ENCODE measurements at places on chromosomes 11 and 22.

GRCh38 chr11:71139516-71140205, 112.7 kb downstream of the SHANK2 start:
- DNase-seq, result no peak

- no peak for DNase-seq
Observed at GRCh38 chr11:107961480-107961879, 33.2 kb downstream of the RAB39A start.

- DNase-seq, result no peak
Observed at GRCh38 chr11:101521821-101522220, 62.0 kb downstream of the TRPC6 start.

DNA sequence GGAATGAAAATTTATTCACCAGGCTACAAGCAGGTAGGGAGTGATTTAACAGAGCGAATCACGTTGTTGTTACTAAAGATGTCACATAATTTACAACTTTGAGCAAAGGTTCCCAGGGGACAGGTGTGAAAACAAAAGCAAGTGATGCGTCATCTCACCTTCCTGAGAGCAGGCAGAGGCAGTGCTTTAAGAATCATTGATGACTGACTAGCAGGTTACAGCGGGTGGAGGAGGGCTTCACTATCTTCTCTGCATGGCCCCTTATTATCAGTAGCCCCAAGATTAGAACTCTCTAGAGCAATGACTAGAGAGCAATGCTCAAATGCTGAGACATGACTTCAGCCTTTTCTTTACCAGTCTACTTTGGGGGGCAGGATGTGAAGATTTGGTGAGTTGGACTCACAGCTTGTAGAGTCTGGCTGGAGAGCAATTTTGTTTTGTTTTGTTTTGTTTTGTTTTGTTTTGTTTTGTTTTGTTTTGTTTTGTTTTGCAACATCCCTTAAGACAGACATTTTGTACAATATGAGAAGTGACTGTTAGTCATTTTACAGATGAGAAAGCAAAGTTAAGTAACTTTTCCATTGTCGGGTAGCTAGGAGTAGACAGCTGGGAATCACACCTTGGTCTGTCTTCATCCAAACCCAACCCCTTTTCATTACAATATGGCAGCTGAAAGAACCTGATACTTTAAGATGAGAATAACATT, 84.8 kb downstream of the SLC1A2 start:
- no peak for DNase-seq

DNA sequence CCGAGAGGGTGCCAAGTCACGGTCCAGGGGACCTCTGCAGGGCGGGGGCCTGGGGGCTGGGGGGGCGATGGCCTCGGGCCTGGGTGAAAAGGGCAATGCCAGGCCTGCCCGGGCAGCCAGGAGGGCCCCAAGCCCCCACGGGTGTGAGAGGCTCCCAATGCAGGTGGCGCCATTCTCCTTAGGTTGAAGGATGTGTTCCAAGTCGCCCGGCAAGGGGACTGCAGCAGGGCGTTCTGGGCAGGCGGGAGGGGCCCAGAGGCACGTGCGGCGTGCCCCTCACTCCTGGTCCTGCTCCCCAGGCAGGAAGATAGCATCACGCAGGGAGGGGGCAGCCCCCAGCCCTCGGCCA, 730 bp upstream of the TNNI2 start:
- no peak for DNase-seq

DNA sequence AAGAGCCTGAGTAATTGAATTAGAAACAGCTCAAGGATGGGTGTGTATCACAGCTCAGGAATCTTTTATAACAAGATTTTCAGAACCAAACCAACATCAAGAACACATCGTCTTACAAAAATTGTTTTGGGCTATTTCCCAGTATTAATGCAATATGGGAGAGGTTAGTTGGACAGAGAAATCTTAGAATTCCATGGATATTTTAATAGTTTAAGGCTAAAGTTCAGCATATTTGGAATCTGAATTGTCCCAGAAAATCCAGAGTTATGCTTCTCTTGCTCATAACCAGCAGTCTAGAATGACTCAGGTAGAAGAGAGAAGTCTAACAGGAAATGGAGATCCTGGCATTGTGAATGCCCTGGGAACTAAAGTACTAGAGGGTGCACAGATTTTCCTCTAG, 74.6 kb downstream of the ADM start:
- no peak for DNase-seq

GRCh38 chr11:10674911-10675440, 18.6 kb downstream of the IRAG1 start:
- no peak for DNase-seq

DNA sequence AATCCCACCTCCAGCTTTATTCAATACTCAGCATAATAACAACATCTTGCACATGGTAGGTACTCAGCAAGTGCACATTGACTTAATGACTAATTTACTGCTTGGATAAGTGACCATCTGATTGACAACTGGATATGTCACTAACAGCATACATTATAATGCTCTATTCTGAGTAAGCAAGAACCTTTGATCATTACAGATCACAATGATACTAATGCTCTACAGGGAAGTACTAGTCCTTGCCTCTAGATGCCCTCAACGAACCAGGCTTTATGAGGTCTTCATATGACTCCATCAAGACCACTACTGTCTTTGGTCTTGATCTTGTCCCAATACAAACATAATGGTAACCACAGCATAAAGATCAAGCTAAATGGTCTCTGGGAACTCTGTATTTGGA, 167.6 kb upstream of the MTMR2 start:
- DNase-seq, result no peak

DNA sequence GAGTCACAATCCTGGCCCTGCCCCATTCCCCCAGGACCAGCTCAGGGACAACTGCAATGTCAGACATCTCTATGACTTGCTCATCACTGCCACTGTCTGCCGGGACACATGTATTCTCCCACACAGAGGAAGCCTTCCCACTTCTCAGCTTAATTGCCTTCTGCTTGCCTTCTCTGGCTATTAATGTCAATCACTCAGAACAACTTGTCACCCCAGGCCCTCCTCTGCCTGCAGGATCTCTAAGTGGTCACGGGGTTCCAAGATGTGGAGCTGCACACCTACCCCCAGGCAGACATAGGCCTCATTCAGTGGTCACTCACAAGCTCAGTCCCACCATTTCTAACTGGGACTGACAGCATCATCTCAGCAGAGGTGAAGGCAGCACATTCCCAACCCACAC, 15.1 kb downstream of the PLEKHA7 start:
- no peak for DNase-seq

- no peak for DNase-seq
Observed at GRCh38 chr11:15670520-15671070, 555.9 kb downstream of the INSC start.

- no peak for DNase-seq
Observed at GRCh38 chr11:281486-282161, 3.4 kb downstream of the NLRP6 start.

DNA sequence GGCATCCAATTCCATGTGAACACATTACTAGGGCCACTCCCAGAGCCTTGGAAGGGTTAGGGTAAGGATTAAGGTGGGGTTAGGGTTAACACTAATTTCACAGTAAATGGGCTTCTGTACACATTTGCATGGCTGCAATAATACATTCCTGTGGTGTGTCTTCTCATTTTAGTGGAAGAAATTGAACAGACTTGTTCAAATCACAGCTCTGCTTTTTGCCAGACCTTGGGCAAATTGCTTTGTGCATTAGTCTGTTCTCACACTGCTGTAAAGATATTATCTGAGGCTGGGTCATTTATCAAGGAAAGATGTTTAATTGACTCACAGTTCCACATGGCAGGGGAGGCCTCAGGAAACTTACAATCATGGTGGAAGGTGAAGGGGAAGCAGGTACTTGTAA, 45.4 kb upstream of the RCN1 start:
- DNase-seq, result no peak

GRCh38 chr11:79507706-79508105, 66.9 kb upstream of the TENM4 start:
- no peak for DNase-seq

DNA sequence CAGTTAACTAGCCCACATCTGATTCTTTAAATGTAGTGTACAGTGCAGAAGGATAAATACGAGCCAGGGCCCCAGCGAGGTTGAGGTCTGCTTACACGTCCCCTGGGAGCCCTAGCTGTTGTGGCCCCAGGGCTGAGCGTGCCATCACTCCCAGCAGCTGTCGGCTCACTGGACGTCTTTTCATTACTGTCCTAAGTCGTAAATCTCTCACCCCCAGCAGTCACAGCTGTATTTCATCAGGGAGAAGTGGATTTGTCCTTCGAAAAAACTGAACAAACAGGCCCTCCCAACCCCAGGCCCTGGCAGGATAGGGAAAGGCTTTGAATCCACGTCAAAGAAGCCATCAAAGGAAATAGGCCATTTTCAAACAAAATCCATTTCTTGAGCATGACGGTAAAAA, 110.4 kb upstream of the CSNK2A3 start:
- DNase-seq, result no peak

GRCh38 chr11:33157103-33158027, 3.9 kb downstream of the CSTF3 start:
- DNase-seq, result no peak

- DNase-seq, result no peak
Observed at GRCh38 chr11:57596266-57596885, 1.1 kb upstream of the SERPING1 start.

Data from cerebellar nuclear complex (tissue), 1 donor.